Omental fat pad (tissue), 4 donors: ENCODE measurements at places on chromosomes 5 and 9.

- no peak for DNase-seq
Observed at GRCh38 chr5:137220523-137220927, 278.6 kb downstream of the SPOCK1 start.

GRCh38 chr9:27625751-27626150 is 52.5 kb upstream of the C9orf72 start:
- DNase-seq: no peak

DNA sequence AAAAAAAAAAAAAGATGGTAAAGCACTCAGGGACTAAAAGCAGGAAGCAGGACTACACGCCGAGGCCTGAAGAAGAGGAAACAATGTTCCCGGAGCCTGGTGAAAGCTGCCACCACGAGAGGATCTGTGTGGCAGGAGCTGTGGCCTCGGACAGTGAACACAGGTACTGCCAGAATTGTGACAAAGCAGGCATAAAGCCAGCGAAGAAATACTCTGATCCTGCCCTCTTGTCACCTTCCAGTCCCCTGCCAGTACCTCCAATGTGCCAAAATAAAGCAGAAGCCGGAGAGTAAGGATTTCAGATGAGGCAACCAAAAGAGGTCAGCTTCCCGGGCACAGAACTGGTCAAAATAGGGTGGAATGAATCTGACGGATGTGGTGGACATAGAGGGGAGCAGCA is 211.5 kb upstream of the TARS1 start:
- DNase-seq: no peak

- no peak for DNase-seq
Observed at GRCh38 chr9:70574151-70574837, 159.8 kb upstream of the KLF9 start.

DNA sequence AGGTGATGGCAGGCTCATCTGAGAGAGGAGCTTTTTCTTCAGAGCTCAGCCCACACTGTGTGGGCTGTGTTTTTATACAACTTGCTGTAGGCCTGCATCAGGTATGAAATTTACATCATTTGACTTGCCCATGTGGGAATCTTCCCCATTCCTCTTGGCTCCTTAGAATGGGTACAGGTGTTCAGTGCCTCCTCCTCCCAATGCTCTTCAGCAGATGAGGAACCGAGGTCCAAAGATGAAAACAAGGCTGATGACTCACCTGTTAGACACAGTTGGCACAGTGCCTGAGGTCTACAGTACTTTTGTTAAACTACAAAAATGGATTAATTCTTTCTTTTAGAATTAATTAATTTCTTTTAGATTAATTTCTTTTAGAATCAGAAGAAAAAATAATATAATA is 20.8 kb downstream of the PAPPA start:
- no peak for DNase-seq
